ENCODE measurements at places on chromosomes 12 and 14.

- no peak for DNase-seq
These were observed 349.2 kb upstream of the LRFN5 start for GRCh38 chr14:41257476-41257875.

GRCh38 chr12:70351076-70351475 is 15.0 kb upstream of the KCNMB4 start:
- no peak for DNase-seq

DNA sequence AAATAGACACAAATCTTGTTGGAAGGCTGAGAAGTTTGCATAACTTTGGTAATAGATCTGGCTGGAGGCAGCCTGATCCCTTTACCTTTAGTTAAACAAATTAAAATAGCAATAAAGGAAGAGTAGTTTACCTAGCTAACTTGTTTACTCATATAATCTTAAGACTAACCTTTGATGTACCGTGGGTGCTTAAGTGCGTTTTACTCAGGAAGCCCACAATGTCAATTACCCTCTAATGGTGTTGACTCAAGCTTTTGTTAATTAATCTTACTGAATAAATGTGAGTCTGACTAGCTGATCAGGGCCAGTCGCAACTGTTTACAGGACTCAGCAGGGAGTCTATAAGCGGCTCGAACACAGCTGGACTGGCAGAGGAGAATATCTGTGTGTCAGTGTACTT is 51.5 kb downstream of the FAR2 start:
- no peak for DNase-seq

- no peak for DNase-seq
These were observed 144.2 kb downstream of the PAWR start for GRCh38 chr12:79546466-79547043.

DNA sequence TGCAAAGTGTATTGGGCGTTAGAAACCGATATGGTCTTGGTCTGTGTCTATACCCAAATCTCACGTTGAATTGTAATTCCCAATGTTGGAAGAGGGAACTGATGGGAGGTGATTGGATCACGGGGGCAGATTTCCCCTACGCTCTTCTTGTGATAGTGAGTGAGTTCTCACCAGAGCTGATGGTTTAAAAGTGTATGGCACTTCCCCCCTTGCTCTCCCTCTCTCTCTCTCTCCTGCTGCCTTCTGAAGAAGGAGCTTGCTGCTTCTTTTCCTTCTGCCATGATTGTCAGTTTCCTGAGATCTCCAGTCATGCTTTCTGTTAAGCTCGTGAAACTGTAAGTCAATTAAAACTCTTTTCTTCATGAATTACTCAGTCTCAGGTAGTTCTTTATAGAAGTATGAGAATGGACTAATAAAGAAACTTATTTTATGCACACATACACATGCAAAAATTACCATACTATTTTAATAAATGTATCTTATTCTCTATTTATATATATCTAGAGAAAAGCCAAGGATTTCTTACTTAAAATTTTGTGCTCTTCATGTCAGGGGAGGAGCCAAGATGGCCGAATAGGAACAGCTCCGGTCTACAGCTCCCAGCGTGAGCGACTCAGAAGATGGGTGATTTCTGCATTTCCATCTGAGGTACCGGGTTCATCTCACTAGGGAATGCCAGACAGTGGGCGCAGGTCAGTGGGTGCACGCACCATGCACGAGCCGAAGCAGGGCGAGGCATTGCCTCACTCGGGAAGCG is 1891.0 kb upstream of the FLRT2 start:
- no peak for DNase-seq

DNA sequence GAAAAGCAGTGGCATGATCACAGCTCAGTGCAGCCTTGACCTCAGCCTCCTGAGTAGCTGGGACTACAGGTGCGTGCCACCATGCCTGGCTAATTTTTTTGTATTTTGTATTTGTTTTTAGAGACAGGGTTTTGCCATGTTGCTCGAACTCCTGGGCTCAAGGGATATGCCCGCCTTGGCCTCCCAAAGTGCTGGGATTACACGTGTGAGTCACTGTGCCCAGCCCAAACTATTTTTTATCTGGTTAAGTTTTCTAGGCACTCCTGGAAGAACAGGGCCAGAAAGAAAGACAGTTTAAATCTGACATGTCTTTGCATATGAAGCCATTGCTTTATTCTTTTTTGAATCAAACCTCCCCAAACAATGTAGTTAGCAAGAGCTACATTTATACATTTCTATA is 27.5 kb upstream of the PTGR2 start:
- no peak for DNase-seq

DNA sequence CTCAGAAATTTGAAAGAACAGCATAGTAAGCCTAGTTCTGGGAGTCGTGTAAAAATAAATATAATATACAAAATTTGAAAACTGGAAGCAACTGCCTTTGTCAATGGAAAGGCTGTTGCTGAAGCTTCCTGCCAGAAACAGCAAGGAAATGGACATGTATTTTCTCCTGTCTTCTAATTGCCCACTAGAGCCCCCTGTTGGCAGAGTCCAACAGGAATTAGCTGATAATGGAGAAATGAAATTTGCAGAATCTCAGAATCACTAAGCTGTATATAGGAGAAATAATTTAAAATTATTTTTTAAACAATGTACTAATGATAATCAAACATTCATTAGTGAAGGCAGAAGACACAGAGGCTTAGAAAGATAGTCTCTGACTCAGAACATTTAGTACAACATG is 414.8 kb downstream of the SLC6A15 start:
- peak; percentile 43 for DNase-seq

- no peak for DNase-seq
These were observed 53.8 kb upstream of the NTF3 start for GRCh38 chr12:5377997-5378592.

- no peak for DNase-seq
These were observed 50.8 kb upstream of the CDKL1 start for GRCh38 chr14:50447461-50447860.

- no peak for DNase-seq
These were observed 155.9 kb upstream of the CCDC196 start for GRCh38 chr14:66330228-66330627.

DNA sequence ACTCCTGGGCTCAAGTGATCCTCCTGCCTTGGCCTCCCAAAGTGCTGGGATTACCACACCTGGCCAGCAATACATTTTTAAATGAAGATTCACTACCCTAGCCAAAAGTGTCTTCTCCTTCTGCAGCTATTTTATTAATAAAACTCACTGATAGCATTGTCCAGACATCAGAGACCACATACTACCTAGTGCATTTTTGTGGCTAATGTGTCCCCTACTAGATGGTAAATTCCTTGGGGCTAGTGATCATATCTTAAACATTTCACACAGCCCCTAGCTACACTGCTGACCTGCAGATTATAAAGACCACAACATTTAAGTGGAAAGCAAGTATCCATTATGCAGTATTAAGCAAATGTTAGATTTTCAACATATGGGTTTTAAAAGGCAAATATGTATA is 17.0 kb downstream of the DTD2 start:
- no peak for DNase-seq

- DNase-seq = peak; percentile 71
These were observed 8.7 kb downstream of the CFAP251 start for GRCh38 chr12:121926874-121927706.

GRCh38 chr14:105881021-105881930 is 354.9 kb downstream of the TMEM121 start:
- DNase-seq = no peak

DNA sequence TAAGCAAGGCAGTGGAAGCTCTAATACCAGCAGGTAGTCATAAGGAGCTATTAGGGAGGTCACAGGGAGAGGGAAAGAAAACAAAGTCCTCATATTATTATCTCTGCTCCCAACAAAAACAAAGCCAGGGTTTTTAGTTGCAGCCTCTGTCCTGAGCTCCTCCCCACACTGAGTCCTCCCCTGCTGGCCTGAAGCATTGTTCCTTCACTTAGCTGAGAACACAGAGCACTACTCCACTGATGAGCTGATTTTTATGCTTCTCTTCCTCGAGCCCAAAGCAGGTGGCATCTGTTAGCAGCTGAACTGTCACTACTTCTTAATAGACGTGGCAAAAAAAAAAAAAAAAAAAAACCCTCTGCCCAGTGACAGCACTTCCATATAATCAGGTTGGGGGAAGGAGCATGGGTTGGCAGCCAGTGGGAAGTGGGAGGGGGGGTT is 10.5 kb upstream of the STAC3 start:
- no peak for DNase-seq

DNA sequence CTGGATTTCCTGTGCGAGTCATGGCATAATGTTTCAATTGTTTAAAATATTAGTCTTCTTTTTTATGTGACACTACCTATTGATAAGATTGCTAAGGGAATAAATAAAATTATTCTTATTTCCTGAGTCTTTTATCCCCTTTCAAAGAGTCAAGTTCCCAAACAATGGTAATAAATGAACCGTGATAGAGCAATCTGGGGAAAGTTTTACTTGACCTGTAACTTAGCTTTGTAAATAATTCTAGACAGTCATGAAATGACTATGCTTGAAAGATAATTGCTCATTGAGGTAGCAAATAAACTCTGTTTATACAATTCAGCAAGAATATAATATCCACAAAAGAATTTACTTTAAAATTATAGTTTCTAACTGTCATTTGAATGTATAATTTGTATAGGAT is 82.1 kb downstream of the TSPAN8 start:
- no peak for DNase-seq

- no peak for DNase-seq
These were observed 45.6 kb upstream of the BCL2L14 start for GRCh38 chr12:12024911-12025682.

DNA sequence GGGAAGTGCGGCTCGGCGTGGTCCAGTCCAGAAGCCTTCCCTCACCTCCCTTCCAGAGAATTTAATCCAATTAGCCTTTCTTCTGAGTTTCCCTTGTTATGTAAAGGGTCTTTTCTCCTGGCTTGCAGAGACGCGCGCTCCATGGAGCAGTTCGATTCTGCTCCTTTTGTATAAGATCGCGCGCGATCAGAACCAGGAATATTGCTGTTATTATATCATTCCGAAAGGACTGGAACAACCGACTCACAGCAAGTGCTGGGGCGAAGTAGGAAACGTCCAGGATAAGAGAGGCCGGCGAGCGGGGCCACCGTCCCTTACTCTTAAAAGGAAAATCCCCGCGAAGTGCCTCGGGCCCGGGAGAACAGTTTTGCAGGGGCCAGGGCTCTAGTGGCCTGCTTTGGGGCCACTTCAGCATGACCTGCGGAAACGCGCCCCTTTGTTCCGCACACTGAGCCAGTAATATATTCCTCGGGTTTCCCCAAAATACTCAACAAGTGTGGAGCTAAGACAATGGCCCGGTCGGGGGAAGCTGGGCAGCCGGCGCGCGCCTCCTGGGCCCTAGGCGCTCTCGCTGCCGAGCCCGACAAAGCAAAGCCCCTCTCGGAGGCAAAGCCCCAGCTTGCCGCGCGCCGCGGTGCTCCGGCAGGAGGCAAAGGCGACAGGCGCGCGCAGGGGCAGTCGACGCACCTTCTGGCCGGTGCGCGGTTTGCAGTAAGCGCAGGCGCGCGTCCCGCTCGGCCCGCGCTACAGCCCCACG is 2.9 kb downstream of the RFX4 start:
- DNase-seq = peak; percentile 39

GRCh38 chr14:106277503-106277902 is 751.1 kb downstream of the TMEM121 start:
- peak; percentile 34 for DNase-seq

GRCh38 chr12:71780237-71780822 is 25.7 kb downstream of the RAB21 start:
- DNase-seq = peak; percentile 86

GRCh38 chr12:42281278-42281677 is 43.2 kb upstream of the YAF2 start:
- DNase-seq = no peak

DNA sequence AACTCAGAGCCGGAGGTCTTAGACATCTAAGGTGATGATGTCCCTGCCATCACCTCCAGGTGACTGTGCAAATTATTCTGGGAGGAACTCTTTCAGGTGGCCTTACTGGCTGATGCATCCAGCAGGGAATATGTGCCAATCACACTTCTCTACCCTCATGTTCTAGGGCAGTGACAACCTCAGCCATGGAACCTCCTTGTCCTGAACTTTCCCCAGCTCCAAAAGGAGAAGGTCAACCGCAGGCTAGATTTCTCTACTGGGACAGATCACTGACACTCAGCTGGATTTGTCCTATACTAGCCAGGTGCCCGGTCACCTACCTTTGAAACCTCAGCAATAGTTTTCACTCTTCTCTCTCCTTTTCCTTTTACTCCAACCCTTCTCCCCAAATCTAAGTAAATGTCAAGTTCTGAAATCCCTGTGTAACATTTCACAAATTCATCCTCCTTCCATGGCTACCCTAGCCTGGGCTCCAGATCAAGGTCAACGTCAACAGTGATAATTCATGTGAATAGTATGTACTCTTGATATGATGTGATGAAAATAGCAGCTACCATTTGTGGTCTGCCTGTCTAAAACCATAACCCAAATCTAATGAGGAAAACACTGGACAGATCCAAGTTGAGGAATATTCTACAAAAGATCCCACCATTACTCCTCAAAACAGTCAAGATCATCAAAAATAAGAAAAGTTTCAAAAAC is 115.0 kb upstream of the EGLN3 start:
- DNase-seq = no peak

GRCh38 chr12:54388237-54389133 is 4.0 kb upstream of the ZNF385A start:
- DNase-seq = no peak

DNA sequence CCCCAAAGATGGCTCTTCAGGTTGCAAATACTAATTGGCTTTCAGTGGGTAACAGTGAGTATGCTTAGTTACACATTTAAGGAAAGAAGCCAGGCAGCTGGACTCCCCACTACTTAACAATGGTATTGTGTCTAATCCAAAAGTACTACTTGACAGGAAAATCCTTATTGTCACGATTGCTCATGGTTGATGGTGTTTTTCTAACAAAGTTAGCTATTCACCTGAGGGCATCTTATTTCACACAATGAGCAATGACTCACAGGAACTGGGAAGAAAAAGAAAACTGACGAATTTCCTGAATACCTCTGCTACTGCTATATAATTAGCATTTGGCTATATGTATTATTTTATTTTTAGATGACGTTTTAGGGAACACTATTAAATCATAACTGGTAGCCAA is 33.4 kb upstream of the ALG10 start:
- DNase-seq = no peak

DNA sequence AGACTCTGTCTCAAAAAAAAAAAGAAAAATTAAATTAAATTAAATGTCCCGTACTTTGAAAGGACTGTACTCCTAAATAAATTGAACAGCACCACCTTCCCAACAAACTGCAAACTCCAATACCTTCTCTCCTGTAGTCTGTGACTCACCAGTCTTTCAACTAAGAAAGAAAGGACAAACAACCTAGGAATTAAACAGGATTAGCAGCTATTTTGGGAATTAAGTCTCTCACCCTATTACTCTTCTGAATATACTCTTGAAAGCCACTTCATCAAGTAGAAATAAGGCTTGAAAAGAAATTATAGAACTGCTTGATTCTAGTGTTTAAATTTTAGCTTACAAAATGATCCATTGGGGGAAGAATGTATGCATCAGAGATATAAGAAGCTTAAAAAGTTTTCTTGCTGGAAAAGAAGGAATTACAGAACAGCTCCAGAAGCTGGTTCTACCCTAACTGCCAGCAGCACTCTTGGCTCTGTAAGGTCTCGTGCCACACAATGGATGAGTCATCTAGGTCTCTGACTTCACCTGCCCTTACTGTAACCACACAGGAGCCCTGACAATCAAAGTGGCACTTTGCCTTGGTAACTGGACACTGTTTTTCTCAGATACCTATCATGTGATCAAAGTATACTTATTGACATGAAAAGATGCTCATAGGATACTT is 57.0 kb upstream of the CERS5 start:
- DNase-seq = no peak

- no peak for DNase-seq
These were observed 1.5 kb downstream of the NRIP2 start for GRCh38 chr12:2833327-2833726.
